Upper lobe of right lung (tissue), 1 donor: ENCODE measurements at places on chromosomes 5 and 9. TPM values are rescaled to one million over a fixed set of nuclear protein-coding genes. Genes with fewer than 3 reads are reported as not detected.

- DNase-seq: no peak
- H3K4me3 ChIP-seq: no peak overlapping the region
- peaks cover 97% of the 10 kb centered on the region for H3K27me3 ChIP-seq
- H3K27ac ChIP-seq: no peak overlapping the region
- H3K4me1 ChIP-seq: peaks cover 9% of the 10 kb centered on the region
- H3K36me3 ChIP-seq: no peaks in the 10 kb centered on the region
Measured at GRCh38 chr9:132584601-132585560, 2.5 kb downstream of the BARHL1 start.

DNA sequence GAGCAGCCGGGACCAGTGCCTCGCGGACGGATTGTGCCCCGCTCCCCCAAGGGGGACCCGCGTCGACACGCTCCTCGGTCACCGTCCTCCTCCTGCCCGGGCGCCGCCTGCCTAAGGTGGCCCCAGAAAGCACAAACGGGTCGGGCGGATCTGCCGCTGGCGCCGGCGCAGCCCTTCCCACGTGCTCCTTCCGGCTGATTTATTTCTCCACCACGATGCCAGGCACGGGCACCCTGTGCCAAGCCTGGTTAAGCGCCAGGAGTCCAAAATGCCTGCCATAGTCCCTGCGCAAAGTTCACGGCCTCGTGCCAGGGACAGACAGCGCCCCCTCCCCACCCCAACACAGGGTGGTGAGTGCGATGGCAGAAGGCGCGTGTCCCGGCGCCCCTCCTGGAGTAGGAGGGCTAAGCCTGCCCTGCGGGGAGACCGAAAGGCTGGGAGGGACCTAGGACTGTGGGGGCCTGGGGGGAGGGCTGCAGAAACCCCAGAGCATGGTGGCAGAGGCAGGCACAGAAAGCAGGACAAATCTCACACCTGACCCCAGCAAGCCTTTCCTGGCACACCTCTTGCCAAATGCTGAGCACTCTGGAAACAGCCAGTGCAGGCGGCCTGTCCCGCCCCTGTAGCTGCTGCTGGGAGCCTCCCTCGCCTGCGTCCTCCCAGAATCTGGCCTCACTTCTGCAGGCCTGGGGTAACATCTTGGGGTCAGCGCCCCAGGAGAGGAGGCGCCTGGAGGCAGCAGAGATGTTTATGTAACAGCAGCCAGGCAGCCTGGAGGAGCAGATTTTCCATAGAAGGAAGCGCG lies 1.1 kb upstream of the NOTCH1 start:
- peak overlapping the region; percentile 97 for H3K27ac ChIP-seq
- H3K36me3 ChIP-seq: no peaks in the 10 kb centered on the region
- H3K4me1 ChIP-seq: peaks cover 42% of the 10 kb centered on the region
- peak overlapping the region; percentile 73 for H3K4me3 ChIP-seq
- no peaks in the 10 kb centered on the region for H3K27me3 ChIP-seq
- DNase-seq: peak; percentile 88

DNA sequence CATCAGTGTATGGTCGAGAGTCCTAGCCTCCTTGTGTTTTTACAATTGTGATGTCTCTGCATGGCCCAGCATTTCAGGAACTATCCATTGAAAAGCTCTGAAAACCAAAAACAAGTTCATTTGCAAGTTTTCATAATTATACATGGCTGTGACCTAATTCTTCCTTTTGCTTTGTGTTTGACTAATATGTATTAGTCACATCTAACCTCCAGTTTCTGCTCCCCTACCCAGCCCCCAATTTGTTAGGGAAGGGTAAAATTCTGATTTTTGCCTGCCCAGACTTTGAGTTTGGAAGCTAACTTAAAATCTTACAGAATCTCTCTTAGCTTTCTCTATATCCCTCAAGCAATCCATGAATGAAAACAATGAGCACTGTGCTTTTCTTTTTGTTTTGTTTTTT lies 128.2 kb upstream of the SEMA6A start:
- H3K27me3 ChIP-seq: no peaks in the 10 kb centered on the region
- no peak overlapping the region for H3K27ac ChIP-seq
- DNase-seq: no peak
- no peak overlapping the region for H3K4me3 ChIP-seq
- no peaks in the 10 kb centered on the region for H3K4me1 ChIP-seq

- no peaks in the 10 kb centered on the region for H3K27me3 ChIP-seq
- H3K27ac ChIP-seq: no peak overlapping the region
- H3K36me3 ChIP-seq: no peaks in the 10 kb centered on the region
- no peak for DNase-seq
Measured at GRCh38 chr5:54388811-54389210, 66.7 kb upstream of the HSPB3 start.

PCDHGA5 gene
- 3.5 TPM for total RNA-seq

GRCh38 chr5:118796081-118796480 lies 192.3 kb downstream of the DTWD2 start:
- DNase-seq: no peak
- no peak overlapping the region for H3K4me3 ChIP-seq
- H3K4me1 ChIP-seq: peaks cover 8% of the 10 kb centered on the region
- H3K36me3 ChIP-seq: no peaks in the 10 kb centered on the region
- no peaks in the 10 kb centered on the region for H3K27me3 ChIP-seq
- H3K27ac ChIP-seq: no peak overlapping the region

NUTM2G gene
- not detected for total RNA-seq

GLRA1 gene
- not detected for total RNA-seq

GRCh38 chr9:103188781-103189350 lies 193.7 kb downstream of the CYLC2 start:
- no peak for DNase-seq
- no peak overlapping the region for H3K4me3 ChIP-seq
- H3K27me3 ChIP-seq: no peaks in the 10 kb centered on the region
- H3K36me3 ChIP-seq: no peaks in the 10 kb centered on the region
- no peak overlapping the region for H3K27ac ChIP-seq

KIF24 gene
- total RNA-seq: 0.46 TPM

DNA sequence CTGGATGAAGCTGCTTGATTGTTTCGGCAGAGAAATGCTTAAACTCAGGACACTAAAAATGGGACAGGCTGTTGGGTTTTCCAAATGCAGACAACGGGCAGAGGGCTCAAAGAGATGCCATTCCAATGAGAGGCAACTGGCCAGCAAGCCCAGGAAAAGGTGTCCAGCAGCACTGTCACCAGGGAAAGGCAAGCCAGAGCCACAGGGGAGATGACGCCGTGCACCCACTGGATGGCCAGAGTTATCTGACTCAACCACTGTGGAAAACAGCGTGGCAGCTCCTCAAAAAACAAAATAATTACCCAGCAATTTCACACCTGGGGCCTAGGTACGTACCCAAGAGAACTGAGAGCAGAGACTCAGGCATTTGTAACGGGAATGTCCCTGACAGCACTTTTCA lies 48.4 kb upstream of the SIMC1 start:
- no peak overlapping the region for H3K27ac ChIP-seq
- H3K4me1 ChIP-seq: no peaks in the 10 kb centered on the region
- H3K27me3 ChIP-seq: peaks cover 4% of the 10 kb centered on the region
- no peaks in the 10 kb centered on the region for H3K36me3 ChIP-seq
- H3K4me3 ChIP-seq: no peak overlapping the region

FLT4 gene
- total RNA-seq: 38.6 TPM

GRCh38 chr5:157022024-157022423 lies 36.9 kb downstream of the HAVCR1 start:
- no peaks in the 10 kb centered on the region for H3K36me3 ChIP-seq
- no peak for DNase-seq
- H3K4me3 ChIP-seq: no peak overlapping the region

RFESD gene
- total RNA-seq: 3.7 TPM

DNA sequence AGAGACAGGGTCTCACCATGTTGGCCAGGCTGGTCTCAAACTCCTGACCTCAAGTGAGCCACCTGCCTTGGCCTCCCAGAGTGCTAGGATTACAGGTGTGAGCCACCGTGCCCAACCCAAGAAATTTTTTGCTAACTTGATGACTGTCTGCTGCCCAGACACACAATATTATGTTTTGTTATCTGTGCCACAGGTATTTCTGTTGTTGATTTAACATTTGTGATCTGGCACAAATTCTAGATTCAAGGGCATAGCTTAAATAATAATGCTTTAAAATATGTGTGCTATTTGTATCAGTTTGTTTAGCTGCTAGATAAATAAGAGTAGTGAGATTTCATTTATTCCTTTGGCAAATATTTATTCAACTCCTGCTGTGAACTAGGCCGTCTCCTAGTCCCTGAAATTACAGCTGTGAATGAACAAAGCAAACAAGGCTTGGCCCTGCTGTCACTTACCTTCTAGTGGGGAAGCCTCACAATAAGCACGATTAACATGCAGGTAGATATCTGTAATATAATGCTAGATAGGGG lies 35.3 kb downstream of the GAPVD1 start:
- H3K27me3 ChIP-seq: no peaks in the 10 kb centered on the region
- H3K4me3 ChIP-seq: no peak overlapping the region

- no peaks in the 10 kb centered on the region for H3K27me3 ChIP-seq
- no peaks in the 10 kb centered on the region for H3K36me3 ChIP-seq
- H3K27ac ChIP-seq: no peak overlapping the region
- no peak overlapping the region for H3K4me3 ChIP-seq
Measured at GRCh38 chr5:35240892-35241291, 10.6 kb upstream of the PRLR start.

DNA sequence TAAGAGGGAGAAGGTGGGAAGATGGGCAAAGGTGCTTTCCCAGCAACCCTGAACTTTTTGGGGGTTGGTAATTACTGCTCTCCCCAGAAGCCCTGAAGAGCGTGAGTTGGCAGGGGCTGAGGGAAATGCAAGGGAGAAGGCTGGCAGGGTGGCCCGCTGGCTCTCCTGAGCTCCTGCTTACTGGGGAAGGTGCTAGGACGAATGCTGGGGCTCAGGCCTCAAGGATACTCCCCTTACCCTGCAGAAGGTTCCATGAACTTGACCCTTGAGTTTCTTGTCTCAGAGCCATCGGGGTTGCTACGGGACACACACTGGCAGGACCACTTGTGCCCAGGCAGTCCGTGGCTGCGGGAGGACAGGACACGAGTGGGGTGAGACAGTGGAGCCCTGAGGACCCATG lies 1.2 kb downstream of the FAM163B start:
- DNase-seq: no peak
- no peak overlapping the region for H3K4me3 ChIP-seq
- H3K27ac ChIP-seq: no peak overlapping the region
- no peaks in the 10 kb centered on the region for H3K4me1 ChIP-seq
- H3K27me3 ChIP-seq: peaks cover 50% of the 10 kb centered on the region

DRD1 gene
- total RNA-seq: 0.58 TPM

- peaks cover 15% of the 10 kb centered on the region for H3K4me1 ChIP-seq
- no peak overlapping the region for H3K27ac ChIP-seq
- DNase-seq: no peak
- no peaks in the 10 kb centered on the region for H3K27me3 ChIP-seq
- H3K36me3 ChIP-seq: no peaks in the 10 kb centered on the region
- no peak overlapping the region for H3K4me3 ChIP-seq
Measured at GRCh38 chr9:113879911-113880310, 3.8 kb downstream of the ZNF618 start.

GRCh38 chr9:75504721-75505120 lies 385.8 kb upstream of the PCSK5 start:
- no peaks in the 10 kb centered on the region for H3K27me3 ChIP-seq
- no peak overlapping the region for H3K27ac ChIP-seq
- peaks cover 7% of the 10 kb centered on the region for H3K4me1 ChIP-seq
- no peak overlapping the region for H3K4me3 ChIP-seq
- no peak for DNase-seq
- no peaks in the 10 kb centered on the region for H3K36me3 ChIP-seq

TMEM252 gene
- total RNA-seq: not detected

- H3K27ac ChIP-seq: peak overlapping the region; percentile 92
- peak overlapping the region; percentile 93 for H3K4me3 ChIP-seq
Measured at GRCh38 chr5:34915856-34916192, 313 bp downstream of the BRIX1 start.

DNA sequence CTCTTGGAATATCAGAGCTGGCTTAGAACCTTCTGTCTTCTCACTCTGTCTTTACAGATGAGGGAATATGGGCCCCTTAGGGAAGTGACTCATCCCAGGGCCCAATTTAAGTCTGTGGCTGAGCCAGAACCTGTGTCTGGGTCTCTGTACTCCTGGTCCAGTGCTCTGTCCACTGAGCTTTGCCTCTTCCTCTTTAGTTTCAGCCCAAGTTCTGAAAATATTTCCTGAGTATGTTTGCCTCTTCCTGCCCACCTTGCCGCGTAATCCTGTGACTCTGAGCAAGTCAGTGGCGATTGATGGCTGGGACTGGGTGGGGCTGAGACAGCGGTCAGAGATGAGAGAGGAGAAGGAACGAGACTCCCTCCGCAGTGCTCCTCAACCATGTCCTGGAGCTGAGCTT lies 7.8 kb downstream of the IER5L start:
- H3K4me3 ChIP-seq: no peak overlapping the region
- no peak for DNase-seq
- peaks cover 21% of the 10 kb centered on the region for H3K4me1 ChIP-seq
- no peak overlapping the region for H3K27ac ChIP-seq
- no peaks in the 10 kb centered on the region for H3K36me3 ChIP-seq
- H3K27me3 ChIP-seq: no peaks in the 10 kb centered on the region

- peaks cover 21% of the 10 kb centered on the region for H3K4me1 ChIP-seq
- H3K36me3 ChIP-seq: no peaks in the 10 kb centered on the region
- DNase-seq: peak; percentile 73
- no peaks in the 10 kb centered on the region for H3K27me3 ChIP-seq
Measured at GRCh38 chr9:95506678-95507463, 9.9 kb downstream of the PTCH1 start.

GRCh38 chr5:18563853-18564252 lies 929.6 kb downstream of the TAF11L14 start:
- H3K4me1 ChIP-seq: no peaks in the 10 kb centered on the region
- no peaks in the 10 kb centered on the region for H3K36me3 ChIP-seq
- H3K4me3 ChIP-seq: no peak overlapping the region
- H3K27me3 ChIP-seq: no peaks in the 10 kb centered on the region
- DNase-seq: no peak

GRCh38 chr9:36764364-36765076 lies 191.8 kb downstream of the MELK start:
- no peak for DNase-seq
- peaks cover 6% of the 10 kb centered on the region for H3K27me3 ChIP-seq
- H3K27ac ChIP-seq: no peak overlapping the region

ARHGEF28 gene
- total RNA-seq: 22.3 TPM

TMEM174 gene
- total RNA-seq: not detected

DNA sequence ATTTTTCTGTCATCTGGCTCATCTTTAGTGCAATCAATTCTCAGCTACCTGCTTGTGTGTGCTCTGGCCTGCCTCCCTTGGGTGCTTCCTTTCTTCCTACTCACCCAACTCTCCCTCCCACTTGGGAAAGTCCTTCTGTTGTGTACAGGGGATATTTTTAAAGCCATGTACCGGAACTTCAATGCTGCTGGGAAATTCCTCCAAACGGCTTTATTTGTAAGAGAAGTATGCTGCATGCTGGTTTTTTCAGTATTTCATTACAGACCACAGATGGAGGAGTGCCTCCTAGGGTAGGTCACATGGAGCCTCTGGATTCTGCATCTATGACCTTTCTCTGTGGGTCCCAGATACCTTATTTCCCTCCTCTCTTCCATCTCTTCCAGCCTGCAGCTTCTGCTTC lies 5.4 kb upstream of the HMHB1 start:
- no peak overlapping the region for H3K4me3 ChIP-seq
- peaks cover 5% of the 10 kb centered on the region for H3K4me1 ChIP-seq
- no peaks in the 10 kb centered on the region for H3K27me3 ChIP-seq
- H3K27ac ChIP-seq: no peak overlapping the region
